Renal cortical epithelial cell (primary cell): ENCODE measurements at places on chromosomes 2 and 18. TPM values are rescaled to one million over a fixed set of nuclear protein-coding genes. Genes with fewer than 3 reads are reported as not detected.
A peak's percentile ranks its signal among the peaks of the same experiment; 100 is the strongest.

- no peak for DNase-seq
Observed at GRCh38 chr2:75751824-75752468, 41.2 kb upstream of the GCFC2 start.

DNA sequence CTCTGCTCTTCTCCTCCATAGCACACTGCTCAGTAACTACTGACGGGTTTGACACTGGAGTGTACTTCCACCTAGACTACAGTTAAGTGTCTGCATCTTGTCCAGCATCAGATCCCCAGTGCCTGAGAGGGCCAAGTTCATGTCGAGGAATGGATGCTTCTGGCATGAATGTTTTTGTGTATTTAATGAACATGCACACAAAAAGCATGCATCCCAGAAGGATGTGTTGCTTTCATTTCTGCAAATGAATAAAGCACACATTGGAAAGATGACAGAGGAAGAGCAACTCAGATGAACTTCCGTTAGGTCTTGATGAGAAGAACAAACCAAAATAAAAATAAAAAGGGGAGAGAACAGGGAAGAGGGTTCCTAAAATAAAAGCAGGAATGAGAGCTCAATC is 27.9 kb downstream of the C2orf49 start:
- no peak for DNase-seq

DNA sequence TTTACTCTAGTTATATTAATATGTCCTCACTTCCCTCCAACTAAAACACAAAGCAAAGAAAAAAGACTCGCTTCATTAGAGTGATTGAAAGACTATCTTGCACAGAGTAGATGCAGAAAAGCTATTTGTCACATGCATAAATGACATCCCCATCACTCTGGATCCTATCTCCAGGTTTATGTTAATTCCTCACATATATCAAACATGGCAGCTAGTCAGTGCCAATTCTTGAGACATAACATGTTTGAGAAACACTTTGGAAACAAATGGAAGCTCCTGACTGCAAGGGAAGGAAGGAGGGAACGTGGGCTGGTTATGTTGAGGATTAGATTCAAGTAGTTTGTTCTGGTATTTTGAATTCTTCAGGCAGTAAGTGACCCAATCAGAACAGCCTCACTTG is 89.8 kb upstream of the BCL2L11 start:
- peak; percentile 42 for DNase-seq

DNA sequence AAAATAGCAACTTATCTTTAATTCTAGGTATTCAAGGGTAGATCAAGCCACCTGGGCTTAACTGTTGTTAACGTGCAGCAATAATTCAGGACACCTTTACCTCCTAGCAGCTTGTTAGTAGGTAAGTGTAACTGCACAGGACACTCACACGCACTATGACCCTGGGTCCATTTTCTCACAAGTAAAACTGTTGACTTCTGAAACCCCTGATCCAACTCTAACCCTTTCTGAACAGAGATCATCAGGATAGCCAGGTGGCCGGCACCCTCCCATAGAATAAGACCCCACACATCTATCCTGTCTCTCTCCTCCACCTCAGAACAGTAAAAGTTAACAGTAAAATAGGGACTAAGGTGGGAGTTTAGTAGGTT is 610 bp downstream of the SPC25 start:
- no peak for DNase-seq

DNA sequence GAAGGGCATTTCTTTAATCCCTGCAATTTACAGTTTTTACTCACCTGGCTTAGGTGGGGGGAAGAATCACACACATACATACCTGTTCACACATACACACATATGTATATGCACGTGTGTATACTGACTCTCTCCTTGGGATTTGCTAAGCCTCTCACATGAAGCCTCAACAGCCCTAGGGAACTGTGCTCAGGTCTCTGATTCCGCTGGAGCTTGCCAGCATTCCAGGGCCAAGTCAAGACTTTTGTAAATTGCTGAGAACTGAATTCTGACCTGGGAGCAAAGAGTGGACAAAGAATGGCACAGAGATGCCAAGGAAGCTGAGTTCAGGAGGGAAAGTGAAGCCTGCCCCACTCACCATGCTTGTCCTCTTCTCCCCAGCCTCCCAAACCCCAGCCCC is 177.3 kb downstream of the TMEM247 start:
- DNase-seq: no peak

KCNG2 gene
- 0.20 TPM in 1 of 2 replicates, not detected in the other for total RNA-seq

MFSD2B gene
- 0.05 and 0.35 TPM in 2 replicates for total RNA-seq
